ENCODE measurements at places on chromosomes 6 and 20.

DNA sequence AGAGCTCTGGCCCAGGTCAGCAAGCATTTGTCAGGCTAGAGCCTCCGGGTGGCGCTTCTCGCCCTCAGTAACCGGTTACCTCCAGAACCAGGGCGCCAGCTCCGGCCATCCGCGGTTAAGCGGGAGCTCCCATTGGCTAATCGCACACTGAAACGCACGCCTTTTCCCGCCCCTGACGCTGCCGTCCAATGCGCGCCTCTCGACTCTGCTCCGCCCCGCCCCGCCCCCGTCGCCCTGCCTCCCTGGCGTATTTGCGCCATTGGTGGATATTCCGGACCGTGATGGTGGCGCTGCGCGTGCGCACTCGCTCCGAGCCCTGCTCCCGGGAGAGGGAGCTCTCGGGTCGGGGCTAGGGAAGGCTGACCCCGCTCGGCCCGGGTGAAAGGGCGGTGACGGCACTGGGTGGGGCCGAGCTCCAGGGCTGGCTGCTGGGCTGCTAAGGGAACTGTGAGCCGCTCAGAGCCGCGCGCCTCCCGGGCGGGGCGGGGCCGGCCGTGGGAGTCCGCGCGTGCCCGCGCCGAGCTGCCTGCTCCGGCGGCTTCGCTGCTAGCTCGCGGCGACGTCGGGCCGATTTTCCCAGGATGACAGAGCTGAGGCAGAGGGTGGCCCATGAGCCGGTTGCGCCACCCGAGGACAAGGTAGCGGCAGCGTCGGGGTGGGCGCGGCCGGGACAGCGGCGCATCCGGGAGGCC, at the start of gene CDS2:
TSS of gene CDS2 (plus strand) at position 497 of the 692 bp plus-strand sequence. CDS start at position 582, 85 bp downstream.
- peak; percentile 100 for DNase-seq

DNA sequence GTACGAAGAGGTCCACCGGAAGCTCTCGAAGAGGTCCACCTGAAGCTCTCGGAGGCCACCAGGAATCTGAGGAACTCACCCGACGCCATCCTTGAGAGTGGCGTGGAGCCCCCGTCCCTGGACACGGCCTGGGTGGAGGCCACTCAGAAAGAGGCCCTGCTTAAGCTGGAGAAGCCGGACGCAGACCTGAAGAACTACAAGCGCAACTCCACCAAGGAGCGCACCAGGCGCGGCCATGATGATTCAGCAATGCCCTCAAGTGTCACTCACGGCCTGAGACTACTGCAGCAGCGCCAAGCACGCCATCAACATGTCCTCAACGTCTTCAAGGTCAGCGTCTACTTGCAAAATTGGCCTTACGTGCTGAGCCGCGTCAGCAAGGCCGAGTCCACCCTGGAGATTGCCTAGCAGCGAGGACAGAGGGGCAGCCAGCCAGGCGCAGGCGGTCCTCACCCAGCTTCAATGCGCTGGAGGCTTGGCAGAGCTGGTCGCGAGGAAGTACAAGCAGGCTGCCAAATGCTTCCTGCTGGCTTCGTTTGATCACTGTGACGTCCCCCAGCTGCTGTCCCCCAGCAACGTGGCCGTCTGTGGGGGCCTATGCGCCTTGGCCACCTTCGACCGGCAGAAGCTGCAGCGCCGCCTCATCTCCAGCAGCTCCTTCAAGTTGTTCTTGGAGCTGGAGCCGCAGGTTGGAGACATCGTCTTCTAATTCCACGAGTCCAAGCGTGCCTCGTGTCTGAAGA, 7.7 kb upstream of the GJA10 start:
- no peak for DNase-seq

- no peak for DNase-seq
Observed at GRCh38 chr20:13338999-13339411, 117.9 kb downstream of the ISM1 start.

DNA sequence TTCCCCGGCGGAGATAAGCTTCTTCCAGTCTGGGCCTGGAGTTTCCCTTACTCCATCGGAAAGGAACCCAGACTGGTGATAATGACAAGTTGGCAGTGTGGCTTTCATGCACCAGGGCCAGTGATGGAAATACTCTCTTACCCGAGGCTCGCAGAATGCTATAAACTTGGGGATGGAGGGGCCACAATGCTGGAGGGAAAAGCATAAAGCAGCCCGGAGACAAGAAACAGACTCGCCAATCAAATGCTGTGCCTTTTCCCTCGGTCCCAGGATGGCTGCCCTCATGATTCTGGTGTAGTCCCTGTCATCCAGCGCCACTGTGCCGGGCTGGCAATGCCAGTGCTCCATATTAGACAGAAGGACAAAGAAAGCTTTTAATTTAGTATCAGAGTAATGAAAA, 325.6 kb downstream of the THBS2 start:
- no peak for DNase-seq

DNA sequence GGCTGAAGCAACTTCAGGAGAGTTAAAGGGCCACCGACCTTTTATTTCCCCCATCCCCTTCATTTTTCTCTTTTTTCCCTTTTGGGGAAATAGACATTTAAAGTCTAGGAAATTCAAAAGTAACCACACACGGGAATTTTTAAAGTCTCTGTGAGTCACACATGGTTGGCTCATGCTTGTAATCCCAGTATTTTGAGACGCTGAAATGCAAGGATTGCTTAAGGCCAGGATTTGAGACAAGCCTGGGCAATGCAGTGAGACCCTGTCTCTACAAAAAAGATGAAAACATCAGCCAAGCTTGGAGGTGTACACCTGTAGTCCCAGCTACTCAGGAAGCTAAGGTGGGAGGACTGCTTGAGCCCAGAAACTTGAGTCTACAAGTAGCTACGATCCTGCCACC, 34.2 kb downstream of the KATNA1 start:
- no peak for DNase-seq

- no peak for DNase-seq
Observed at GRCh38 chr6:139931747-139932146, 557.3 kb upstream of the CITED2 start.

DNA sequence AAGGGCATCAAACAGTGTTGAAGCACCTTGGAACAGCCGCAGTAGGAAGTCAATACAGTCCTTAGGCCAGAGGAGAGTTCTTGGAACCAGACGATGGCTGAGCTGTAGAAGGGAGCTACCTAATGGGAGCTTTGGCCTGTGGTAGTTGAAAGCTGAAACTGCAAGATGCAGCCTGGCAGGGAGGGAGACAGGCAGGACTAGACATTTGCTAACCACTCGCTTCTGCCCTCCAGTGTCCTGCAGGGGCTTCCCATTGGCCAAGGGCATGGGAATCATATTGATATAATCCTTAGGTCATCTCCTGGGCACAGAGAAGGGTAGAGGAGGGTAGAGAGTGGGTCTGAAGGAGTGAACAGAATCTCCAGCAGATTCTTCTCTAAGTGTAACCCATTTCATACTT, 60.4 kb downstream of the TPD52L1 start:
- DNase-seq, result no peak
